ENCODE measurements at places on chromosomes 7 and 10.

- DNase-seq: no peak
Observed at GRCh38 chr10:116287906-116288501, 15.0 kb upstream of the GFRA1 start.

DNA sequence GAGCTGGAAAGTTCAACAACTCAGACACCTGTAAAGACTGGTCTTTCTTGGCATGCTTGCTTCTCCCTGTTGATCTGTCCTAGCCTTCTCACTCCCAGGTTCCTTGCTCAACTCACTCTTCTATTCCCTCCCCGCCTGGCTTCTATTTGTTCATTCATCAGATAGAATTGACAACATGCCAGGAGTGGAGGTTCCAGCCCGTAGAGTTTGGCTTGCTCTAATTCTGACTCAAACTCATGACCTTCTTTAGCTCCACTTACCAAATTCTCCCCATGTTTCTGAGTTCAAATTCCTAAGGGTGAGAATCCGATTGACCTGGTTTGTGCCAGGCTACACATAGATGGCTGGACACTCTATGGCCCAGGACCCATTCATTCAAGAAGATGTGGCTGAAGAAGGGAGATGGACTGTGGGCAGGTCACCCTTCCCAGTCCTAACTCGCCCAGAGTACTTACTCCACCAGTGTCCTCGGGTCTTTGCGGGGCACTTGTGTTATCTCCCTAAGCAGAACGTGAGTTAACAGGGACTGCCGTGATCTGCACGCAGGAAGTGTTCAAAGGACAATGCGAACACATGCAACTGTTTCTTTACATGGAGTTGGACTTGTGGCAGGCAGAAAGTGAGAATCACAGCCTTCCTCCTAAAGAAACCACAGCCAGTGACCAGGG lies 4.0 kb upstream of the TMEM236 start:
- DNase-seq: no peak

DNA sequence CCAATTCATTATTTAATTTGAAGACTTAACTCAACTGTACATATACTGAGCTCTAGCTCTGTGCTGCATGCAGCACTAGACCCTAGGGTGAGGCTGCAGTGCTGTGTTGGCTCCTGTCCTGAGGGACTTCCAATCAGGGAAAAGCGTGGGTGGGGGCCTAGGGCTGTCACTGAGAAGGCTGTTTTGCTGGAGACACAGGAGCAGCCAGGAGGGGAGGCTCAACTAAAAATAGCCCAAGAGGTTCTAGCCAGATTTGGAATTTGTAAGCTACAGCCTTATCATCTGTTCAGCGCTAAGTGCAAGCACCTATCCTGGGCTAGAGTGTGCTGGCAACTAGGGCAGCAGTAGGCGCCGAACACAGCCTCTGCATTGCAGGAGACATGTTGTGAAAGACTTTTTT lies 121.1 kb downstream of the VWC2 start:
- DNase-seq: no peak

DNA sequence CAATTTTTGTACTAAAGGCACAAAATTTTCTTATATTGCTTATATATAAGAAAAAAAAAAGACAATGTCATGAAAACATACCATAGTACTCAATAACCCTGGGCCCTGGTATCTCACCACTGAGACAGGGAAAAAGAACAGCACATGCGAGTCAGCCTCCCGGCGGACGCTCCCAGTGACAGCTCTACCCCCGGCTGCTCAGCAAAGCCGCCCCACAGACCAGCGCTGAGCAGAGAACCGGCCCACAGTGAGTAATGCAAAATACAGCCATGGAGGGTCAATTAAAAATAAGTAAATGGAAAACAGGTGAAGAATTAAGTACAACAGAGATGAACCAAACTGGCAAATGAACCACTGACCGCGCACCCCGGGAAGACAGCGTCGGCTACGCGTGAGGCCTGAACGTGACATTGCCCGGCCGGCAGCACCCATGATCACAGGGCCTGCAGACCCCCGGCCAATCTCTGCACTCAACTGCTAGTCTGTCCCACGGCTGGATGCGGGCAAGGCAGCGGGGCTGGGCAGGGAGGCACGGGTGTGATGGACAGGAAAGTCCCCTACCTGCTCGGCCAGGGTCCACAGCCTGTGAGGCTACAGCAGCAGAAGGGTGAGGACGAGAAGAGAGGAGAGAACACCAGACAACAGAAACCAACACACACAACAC lies 175.9 kb downstream of the ZMYND11 start:
- no peak for DNase-seq

DNA sequence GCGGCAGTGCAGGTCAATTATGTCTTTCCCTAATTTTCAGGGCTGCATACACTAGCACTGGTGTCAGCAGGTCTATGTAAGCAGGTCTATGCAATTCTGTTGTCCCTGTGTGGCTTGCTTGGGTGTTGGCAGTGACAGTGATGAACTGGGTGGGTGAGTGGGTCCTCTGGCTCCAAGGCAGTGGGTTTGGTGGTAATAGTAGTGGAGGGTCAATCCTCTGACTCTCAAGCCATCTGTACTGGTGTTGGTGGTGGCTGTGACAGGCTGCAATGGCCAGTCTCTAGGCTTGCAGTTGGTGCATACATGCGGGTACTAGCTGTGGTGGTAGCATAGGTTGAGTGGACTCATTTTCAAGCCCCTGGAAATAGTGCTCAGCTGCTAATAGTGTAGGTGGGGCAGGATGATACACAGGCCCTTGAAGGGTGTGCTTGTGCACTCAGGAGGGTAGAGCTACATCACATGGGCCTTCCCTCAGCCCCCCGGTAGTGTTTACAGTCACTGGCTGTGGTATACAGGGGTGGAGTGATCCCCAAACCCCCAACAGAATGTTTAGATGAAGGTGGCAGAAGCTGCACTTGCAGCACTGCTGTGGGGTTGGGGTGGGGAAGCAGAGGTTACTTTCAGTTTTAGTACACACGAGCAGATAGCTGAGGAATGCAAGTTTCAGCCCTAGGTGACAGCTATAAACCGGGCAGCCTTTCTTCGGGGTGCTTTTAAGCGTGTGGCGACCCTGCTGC lies 331.3 kb downstream of the PCDH15 start:
- no peak for DNase-seq

DNA sequence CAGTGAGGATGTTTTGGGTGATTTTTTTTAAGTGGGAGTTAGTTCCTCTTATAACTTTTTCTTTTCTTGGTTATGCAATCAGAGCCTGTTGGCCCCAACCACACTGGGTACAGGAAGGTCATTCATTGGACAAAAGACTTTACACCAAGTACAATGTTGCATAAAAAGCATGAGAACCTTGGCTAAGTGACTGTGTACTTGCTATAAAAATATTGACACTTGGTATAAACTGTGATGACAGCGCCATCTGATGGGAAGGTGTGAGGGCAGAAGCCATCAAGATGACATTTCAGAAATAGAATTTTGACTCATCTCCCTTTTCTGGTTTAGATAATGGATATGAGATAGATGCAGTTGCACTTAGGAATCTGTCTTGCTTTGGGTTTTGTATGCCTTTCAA lies 126.4 kb upstream of the CCDC6 start:
- peak; percentile 38 for DNase-seq

DNA sequence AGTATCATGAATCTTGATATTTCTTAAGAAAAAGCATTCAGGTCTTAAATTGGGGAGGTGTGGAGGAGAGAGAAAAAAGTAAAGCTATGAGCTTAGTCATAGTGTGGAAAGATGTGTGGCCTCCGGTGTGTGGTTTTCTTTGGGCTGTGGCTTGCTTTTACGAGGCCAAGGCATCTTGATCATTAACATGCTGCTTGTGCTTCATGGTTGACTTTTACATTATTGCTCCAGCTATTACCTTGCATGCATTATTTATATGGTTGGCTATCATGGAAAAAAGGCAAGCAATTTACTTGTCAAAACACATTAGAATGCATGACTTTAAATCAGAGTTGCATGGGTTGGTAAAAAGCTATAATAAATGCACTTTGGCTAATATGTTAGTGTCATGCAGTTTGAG lies 300.7 kb upstream of the ADARB2 start:
- no peak for DNase-seq

- DNase-seq: no peak
Observed at GRCh38 chr7:142194201-142194600, 63.7 kb downstream of the PRSS58 start.

GRCh38 chr7:17966706-17967105 lies 26.4 kb upstream of the SNX13 start:
- DNase-seq: no peak
